ENCODE measurements at places on chromosomes 7 and 10.

DNA sequence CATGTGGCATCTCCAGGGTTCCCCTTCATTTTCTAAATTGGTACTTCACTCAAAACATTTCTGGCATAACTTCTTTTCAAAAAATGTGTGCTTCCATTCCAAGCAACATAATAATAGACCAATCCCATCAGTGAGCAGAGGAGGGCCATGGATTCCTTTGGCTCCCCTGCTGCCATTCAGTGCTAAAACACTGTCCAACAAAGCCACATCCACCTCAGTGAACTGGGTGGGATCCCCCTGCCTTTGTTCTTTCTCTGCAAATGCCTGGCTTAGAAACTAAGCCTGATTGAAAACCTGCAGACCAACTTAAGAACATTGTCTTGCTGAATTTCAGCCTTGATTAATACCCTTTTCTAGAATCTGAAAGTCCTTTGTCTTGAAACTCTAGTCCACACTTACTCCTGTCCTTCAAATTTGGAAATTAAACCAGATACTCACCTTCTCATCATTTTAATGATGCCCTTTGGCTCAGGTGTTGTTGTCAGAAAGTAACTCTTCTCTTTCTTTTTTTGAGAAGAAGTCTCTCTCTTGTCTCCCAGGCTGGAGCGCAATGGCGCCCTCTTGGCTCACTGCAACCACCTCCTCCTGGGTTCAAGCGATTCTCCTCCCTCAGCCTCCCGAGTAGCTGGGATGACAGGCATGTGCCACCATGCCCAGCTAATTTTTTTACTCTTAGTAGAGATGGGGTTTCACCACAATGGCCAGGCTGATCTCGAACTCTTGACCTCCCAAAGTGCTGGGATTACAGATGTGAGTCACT, 132.3 kb downstream of the PLXNA4 start:
- DNase-seq, result no peak

- no peak for DNase-seq
Observed at GRCh38 chr7:131524115-131524514, 32.3 kb downstream of the PODXL start.

DNA sequence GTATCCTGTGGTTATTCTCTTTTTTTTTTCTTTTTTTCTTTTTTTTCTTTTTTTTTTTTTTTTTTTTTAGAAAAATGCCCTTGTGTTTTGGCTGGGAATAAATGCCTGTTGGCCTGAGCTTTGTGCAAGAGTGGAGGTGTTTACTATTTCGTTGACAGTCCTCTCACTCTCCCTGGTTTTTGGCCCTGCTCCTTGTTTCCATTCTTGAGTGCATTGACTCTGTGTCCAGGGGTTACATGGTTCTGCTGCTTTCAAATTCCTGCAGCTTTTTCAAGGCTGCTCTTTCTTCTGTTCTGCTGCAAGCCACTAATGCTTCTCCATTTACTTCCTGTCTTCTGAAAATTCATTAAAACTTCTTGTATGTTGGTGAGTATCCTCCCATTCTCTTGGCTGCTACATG, 59.7 kb upstream of the TBX20 start:
- no peak for DNase-seq

- DNase-seq, result no peak
Observed at GRCh38 chr7:41536122-41536872, 166.6 kb downstream of the INHBA start.

GRCh38 chr10:103871006-103871405, 15.6 kb upstream of the SH3PXD2A start:
- DNase-seq, result no peak

DNA sequence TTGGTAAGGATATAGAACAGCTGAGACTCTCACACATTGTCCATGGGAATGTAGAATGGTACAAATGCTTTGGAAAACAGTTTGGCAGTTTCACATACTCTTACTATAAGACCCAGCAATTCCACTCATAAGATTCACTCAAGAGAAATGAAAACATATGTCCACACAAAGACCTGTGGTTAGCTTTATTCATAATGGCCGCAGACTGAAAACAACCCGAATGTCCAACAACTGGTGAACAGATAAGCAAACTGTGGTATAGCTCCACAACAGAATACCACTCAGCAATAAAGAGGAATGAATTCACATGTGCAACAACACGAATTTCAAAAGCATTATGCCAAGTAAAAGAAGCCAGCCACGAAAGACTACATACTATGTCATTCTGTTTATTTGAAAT, 33.5 kb upstream of the CUL1 start:
- no peak for DNase-seq

DNA sequence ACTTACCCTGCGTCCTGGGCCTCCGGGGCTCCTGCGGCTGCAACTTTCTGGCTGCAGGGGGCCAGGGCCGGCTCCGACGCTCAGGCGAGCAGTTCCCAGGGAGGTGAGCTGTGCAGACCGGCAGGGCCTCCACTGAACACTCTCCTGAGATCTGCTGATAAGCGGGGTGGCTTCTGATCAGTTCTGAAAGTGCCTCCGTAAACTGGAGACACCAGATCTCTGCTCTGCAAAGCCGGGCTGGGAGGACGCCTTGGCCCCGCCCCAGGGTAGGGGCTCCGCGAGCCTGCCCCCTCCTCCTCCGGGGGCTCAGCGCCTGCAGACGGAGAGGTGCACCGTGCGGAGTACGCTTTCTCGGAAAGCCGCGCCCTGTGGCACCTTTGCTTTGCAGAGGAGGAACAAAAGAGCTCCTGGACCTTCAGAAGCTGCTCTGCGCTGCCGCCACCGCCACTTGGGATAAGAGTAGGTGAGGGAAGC, 141.3 kb upstream of the VKORC1L1 start:
- peak; percentile 42 for DNase-seq

- no peak for DNase-seq
Observed at GRCh38 chr7:122736183-122736582, 33.5 kb upstream of the RNF148 start.

DNA sequence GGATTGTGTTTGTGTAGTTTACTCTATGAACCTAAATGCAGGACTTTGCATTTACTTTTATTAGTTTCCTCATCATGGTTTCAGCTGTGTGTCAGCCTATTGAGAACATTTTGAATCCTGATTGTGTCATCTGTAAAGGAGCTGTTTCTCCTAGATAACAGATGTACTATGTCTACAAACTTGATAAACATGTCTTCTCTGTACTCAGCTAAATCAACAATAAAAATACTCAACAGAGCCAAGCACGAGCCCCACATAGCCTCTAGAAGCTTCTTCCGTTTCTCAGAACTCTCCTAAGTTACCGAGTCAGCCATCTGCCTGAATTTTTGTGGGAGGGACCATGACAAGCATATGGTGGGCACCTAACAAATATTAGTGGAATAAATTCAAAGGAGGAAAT, 234.7 kb downstream of the SKAP2 start:
- DNase-seq, result no peak

DNA sequence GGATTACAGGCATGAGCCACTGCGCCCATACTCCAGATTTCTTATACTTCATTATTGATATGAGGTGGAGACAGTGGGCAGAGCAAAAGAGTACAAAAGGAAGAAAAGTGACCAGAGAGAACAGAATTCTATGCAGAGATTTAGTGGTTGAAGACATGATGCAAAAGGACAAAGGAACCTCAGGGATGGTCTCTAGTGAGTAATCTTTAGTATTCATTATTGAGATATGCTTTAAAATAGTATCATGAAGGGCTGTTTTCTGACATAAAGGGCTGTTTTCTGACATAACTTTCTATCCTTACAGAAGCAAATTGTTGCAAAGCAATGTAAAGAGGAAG, 81.2 kb upstream of the OIT3 start:
- DNase-seq, result no peak

Measured in activated CD8-positive, alpha-beta memory T cell treated with anti-CD3 and anti-CD28 coated beads, Interleukin-2, amount 10 ng/mL, durations not matched to agents 7 days and 5 days (primary cell).